ENCODE measurements at places on chromosomes 7 and 10.

DNA sequence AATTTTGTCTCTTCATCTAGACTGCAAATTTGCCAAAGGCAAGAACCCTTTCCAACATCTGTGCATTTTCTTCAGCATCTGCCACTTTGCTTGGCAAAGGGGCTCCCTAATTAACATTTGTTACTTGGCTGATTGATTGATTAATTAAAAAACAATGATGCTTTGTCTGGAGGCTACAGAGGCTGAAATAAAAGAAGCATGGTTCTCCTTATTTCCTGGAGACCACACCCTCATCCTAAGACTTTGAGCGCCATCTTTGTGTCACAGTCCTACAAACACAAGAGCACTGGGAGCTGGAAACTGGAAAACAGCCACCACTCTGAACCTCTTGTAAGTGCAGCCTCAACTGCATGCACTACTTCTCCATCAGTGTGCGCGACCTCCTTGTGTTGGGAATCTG is 189.2 kb downstream of the C7orf25 start:
- DNase-seq: no peak

DNA sequence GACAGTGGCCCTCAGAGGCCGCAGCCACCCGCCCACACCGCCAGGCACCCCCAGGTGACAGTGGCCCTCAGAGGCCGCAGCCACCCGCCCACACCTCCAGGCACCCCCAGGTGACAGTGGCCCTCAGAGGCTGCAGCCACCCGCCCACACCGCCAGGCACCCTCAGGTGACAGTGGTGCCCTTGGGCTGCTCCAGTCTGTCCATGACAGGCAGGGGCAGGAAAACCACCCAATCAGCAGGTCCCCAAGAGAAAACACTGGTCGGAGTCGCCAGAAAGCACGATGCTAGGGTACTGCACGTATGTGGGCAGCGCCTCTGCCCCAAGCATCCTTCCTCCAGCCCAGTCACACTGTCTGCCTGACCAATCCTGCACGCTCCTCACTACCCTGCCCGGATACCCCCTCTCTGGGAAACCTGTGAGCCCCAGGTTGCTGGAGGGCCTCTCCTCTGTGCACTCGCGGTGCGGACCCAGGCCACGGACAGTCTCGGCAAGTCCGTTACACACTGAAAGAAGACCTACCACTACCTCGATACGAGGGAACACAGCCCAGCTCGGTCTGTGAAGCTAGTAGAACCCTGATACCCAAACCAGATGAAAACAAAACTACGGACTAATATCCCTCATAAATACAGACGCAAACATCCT is 11.7 kb upstream of the GPR146 start:
- DNase-seq: no peak

GRCh38 chr10:12717981-12718707 is 283.4 kb downstream of the CCDC3 start:
- DNase-seq: no peak

- DNase-seq: no peak
These were observed 1.7 kb upstream of the DYNC2I1 start for GRCh38 chr7:158854681-158855081.

DNA sequence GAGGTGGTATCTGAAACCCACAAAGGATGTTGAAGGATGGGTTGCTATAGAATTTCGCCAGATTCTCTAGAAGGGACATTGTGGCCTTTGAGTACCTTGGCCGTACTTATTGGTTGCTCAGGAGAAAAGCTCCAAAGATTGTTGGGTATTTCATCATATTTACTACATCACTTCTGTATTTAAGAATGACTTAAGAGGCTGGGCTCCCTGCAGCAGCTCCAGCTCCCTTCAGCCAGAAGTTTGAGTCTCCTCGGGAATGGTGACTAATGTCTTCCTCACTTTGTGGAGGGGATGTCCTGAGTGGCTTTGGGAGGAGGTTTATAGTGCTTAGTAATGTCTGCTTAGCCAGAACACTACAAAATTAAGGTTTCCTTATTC is 18.1 kb downstream of the MINDY4 start:
- DNase-seq: peak; percentile 77

DNA sequence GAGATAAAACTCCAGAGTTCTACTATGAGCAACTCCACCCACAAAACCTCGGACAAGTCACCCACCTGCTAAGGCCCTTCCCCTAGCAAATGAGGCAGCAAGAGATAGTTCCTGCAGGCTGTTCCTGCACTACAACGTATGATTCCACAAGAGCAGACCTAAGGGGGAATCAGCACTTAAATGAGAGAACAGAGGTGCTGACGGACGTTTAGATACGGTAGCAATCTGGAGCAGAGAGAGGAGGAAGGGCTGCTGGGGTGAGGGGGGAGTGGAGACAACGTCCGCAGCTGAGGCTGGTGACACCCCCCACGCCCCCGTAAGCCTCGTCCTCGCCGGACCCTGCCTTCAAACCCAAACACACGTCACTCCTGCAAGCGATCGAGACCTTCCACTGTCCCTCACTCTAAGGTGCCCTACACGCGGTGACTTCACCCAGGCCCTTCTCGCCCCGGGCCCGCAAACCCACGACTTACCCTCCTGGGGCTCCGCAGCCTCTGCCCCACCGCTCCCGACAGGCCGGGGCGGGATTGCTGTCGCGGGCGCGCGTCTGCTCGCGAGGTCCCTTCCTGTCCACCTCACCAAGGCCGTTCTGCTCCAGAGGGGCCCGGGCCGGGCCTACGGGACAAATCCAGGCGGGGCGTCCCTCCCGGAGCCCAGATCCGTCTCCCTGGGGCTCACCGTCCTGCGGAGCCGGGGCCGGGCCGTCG is 635 bp downstream of the ZNF12 start:
- peak; percentile 48 for DNase-seq

GRCh38 chr7:28605427-28606085 is 193.2 kb downstream of the CREB5 start:
- no peak for DNase-seq

DNA sequence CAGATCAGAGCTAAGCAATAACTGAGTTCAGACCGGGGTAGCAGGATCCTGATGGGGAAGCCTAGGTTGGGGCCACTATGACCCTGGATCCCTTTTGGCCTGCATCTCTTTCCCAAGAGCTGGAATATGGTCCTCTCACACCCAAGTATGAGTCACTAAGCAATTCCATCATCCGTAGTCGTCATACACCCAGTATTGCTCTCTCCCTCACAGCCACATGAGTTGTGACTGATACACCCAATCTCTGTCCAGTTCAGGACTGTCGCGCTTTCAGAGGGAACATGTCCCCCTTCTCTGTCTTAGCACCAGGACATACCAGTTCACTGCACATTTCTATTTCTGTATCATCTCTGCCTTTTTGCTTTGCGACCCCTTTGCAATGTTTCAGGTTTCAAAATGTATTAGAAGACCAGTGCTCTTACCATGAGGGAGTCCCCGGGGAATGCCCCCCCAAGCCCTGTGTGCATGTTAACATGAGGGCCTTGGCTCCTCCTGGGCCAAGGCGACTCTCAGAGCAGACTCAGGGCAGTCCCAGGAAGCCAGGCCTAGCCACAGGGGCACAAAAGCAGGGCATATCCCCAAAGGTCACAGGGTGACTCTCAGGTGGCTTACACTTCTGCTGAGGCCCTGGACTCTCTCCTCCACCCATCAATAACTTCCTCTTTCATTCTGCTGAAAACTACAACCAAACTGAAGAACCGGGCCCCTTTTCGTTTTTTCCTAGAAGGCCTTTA is 75.3 kb upstream of the SAMD8 start:
- DNase-seq: no peak

- peak; percentile 97 for DNase-seq
These were observed at the start of gene EIF3B for GRCh38 chr7:2354186-2354938. TSS of gene EIF3B (plus strand) at chr7:2354827. CDS start at chr7:2354922, 95 bp downstream.

DNA sequence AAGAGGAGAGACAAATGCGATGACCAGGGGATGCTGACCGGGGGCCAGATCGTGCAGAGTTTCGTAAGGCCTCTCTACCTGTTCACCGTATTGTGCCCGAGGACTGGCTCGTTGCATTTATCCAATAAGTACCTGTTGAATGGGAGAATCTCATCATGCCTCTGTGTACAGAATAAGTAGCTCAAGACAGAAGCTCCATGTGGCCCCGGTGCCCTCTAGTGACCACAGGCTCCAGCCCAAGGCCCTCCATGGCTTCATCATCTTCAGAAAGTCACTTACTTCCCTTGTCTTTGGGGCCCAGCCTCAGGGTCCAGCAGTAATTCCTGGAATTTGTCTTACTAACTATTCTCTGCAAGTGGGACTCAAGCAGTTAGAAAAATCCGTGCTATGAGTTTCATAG is 151.0 kb downstream of the CHN2 start:
- peak; percentile 72 for DNase-seq

DNA sequence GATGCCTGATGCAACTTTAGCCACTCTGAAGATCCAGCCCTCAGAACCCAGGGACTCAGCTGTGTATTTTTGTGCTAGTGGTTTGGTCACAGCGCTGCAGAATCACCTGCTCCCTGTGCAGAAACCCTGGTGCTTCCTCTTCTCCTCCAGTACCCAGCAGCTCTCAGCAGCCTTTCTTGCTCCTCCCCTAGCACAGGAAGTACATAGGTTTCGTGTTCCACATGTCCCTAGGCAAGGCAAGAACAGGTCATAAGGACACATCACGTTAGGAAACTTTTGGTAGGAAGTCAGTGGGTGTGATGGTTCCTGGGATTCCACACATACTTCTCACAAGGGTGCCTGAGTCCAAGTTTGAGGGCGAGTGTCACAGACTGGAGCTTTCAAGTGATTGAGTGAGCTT is 167.9 kb upstream of the PRSS1 start:
- peak; percentile 85 for DNase-seq

GRCh38 chr10:43114088-43114742 is 24.0 kb upstream of the CSGALNACT2 start:
- no peak for DNase-seq

DNA sequence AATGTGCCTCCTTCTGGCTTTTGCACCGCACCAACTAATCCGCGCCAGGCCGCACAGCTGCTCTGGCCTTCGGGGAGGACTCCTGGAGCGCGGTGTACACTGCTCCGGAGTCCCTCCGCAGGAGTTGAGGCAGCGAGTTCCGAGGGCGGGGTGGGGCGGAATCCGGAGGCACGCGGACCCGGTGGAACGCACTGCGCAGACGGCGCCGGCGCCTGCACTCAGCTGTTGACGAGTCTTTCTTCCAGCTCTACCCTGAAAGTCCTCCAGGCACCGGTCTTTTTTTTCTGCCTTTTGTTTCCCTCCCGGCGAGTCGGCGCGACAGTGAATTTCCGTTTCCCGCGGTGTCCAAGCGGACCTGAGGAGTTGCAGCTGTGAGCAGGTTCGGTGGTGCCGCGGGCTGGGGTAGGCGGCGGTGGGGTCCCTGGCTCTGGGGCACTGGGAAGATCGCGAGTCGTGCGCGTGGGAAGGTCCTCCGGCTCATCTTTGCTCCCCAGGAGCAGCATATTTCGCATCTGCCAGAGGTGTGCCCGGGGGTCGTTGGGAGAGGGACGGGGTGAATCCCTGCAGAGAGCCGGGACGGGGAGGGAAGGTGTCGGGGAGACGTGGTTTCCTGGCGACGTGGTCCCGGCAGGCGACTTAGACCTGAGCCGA is 44.1 kb downstream of the SFTPD start:
- peak; percentile 58 for DNase-seq

- no peak for DNase-seq
These were observed 52.3 kb upstream of the MSMB start for GRCh38 chr10:46098386-46098785.

DNA sequence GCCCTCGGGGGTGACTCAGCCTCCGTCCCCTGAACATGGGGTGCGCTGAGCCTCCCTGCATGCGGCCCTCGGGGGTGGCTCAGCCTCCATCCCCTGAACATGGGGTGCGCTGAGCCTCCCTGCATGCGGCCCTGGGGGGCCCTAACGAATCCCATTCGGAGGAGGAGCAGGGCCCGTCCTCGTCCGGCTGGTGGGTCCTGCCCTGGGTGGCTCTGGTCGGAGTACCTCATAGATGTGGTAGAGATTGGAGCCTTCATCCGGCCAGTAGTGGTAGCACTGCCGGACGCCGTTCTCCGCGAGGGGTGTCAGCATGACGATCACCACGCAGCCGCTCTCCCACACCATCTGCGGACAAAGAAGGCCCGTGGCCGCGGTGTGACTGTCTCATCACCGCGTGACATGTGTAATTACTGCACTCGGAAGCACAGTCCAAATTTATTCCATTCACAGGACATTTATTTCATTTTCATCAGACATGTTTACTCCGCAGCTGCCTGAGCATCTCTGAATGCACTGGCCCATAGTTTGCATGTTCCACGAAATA is 241.1 kb downstream of the DNAJB6 start:
- no peak for DNase-seq

DNA sequence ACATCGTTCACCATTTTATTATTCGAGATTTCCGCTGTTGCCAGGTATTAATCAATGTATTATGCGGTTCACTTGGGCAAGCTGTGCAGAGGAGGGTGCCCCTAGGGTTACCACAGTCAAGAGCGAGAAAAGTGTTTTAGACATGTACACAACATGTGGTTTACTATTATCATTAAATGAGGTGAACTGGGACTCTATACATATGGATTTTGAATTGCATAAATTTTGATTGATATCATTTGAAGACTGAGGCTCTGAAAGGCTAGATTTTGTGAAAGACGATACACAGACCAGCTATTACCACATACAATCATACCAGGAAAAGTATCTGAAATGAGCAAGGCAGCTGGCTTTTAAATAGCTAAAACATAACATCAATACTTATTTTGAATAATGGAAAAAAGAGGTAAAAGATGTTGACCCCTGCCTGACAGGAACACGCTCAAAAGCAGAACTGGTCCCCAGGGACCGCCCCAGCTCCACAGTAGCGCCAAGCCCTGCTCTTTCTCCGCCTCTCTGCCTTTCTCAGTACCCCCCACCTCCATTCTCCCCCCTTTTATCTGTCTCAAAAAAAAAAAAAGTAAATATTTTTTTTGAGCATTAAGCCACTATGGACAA is 413.4 kb upstream of the MKI67 start:
- no peak for DNase-seq

DNA sequence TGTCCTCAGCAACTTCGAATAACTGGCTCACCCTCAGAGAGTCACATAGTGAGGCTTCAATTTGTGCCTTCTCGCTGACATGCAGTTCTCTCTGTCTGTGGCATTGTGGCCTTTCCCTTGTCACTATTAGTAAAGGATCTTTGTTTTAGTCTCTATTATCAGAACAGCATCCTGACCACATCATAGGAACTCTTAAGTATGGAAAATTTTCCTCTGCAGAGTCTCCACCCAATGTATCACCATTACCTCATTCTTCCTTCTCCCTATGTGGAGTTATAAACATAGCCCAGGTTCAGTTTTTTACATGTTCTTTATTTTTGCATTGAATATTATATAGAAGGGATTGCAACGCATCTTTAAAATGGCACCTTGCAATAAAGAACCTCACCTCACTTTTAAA is 112.9 kb downstream of the FAM107B start:
- DNase-seq: no peak

GRCh38 chr7:101453617-101454016 is 90.9 kb downstream of the COL26A1 start:
- DNase-seq: no peak

- DNase-seq: no peak
These were observed 53.7 kb upstream of the MAGI2 start for GRCh38 chr7:79507131-79507530.

- no peak for DNase-seq
These were observed 25.3 kb downstream of the DNMBP start for GRCh38 chr10:99984211-99985034.

- peak; percentile 60 for DNase-seq
These were observed 134.3 kb upstream of the PDE1C start for GRCh38 chr7:32204361-32205018.

Measured in suppressor macrophage (primary cell).